Right renal pelvis (tissue), 4 donors: ENCODE measurements at places on chromosomes 2 and 18.

DNA sequence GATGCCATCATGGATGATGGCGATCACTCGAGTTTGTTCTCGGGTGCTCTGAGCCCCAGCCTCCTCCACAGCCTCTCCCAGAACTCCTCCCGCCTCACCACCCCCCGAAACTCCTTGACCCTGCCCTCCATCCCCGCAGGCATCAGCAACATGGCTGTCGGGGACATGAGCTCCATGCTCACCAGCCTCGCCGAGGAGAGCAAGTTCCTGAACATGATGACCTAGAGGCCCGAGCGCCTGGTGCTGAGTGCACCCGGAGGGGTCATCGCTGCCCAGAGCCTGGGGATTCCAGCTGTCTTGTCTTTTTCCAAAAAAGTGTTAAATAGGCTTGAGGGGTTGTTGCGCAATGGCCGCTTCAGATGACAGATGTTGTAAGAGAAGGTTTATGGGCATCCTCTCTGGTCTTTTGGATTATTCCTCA, 254.8 kb downstream of the GLI2 start:
- DNase-seq = no peak

DNA sequence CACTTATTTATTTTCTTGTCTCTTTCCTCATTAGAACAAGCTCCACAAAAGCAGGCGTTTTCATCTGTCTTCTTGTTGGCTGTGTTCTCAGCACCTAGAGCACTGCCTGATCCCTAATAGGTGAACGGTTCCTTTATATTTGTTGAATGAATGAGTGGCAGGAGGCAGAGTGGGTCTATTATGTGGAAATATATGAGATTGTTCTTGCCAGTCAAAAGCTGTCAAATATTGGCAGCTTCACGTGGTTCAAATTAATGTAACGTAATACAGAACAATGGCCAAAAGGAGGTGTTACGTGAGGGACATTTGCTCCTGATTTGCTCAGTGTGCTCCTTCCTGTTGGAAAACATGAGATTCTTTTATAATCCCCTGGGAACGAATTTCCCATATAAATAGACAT, 8.5 kb upstream of the ARHGAP25 start:
- DNase-seq = no peak

DNA sequence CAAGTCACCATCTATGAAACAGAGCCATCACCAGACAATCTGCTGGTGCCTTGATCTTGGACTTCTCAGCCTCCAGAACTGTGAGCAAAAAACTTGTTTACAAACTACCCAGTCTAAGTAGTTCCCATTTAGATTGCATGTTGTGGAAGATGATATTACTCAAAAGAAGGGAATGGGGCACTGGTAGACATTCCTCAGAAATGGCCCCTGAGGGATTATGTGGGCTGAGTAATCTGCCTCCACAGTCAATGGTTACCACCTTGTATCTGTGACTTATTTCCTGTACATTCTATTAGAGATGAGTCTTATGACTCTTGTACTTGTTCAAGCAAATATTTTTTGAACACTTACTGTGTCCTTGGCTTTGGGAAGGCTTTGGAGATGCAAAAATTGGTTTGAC, 160.4 kb downstream of the NUP35 start:
- DNase-seq = no peak

DNA sequence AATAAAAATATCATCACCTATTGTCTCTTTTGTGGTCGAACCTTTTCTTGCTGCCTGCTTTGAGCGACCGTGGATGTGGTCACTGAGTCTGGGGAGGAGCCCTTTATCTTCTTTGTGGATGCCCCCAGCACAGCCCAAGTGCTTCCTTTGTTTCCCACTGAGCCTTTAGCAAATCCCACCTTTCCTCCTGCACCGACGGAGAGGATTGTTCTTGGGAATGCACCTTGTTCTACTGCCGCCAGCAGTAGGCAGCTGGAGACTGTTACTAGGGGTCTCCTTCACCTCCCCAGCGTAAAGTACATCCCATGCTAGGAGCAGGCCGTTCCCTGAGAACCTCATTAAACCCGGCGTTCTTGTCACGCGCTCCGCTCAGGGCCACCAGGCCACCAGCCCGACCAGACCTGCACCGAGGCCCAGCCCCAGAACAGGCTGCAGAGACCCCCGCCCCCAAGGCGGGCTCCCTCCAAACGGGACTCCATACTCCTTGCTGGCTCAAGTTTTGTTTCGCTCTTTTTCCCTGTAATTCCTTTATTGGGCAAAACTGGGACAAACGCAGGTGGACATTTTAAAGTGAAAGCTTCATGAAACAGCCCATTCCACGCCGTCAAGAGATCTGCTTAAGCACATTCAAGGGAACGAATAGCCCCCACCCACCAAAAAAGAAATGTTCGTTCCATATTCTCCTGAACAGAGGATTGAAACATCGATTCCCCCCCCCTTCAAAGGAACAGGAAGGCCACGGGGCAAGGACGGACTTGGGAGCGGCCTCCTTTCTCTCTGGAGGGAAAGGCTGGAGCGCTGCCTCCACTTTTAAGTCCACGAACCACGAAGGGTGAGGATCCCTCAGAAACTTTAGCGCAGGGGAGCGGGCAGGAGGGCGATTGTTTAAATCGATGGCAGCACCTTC, 1.1 kb upstream of the MAT2A start:
- peak; percentile 46 for DNase-seq

DNA sequence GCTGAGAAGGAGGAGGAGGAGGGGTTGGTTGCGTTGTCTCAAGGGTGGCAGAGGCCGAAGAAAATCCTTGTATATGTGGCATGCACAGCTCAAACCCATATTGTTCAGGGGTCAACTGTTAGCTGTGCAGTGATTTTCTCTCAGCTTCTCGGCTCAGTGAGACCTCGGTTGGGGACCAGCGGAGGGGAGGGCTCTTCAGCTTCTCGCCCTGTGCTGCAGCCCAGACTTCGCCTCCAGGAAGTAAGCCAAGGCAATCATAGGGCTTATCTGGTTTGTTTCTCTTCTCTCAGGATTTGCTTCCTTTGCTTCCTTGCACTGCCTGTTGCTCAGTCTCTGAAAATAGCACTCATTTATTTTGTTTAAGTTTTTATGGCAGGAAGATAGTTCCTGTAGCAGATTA, 85.5 kb downstream of the SOWAHC start:
- no peak for DNase-seq

- DNase-seq = no peak
Observed at GRCh38 chr2:113234721-113235346, 43.9 kb downstream of the PAX8 start.

- no peak for DNase-seq
Observed at GRCh38 chr2:15128846-15129245, 432.3 kb downstream of the NBAS start.

DNA sequence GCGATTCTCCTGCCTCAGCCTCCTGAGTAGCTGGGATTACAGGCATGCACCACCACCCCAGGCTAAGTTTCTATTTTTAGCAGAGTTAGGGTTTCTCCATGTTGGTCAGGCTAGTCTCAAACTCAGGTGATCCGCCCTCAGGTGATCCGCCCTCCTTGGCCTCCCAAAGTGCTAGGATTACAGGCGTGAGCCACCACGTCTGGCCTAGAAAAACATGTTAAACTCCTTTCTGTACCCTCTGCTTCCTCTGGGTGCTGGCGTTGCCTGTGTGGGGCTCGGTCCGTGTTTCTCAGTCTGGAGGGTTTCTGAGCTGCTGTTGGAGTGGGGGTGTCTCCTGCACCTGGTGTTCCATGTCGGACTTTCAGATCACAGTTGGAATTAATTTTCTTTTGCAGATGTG, 17.9 kb downstream of the LDLRAD4 start:
- DNase-seq = no peak

DNA sequence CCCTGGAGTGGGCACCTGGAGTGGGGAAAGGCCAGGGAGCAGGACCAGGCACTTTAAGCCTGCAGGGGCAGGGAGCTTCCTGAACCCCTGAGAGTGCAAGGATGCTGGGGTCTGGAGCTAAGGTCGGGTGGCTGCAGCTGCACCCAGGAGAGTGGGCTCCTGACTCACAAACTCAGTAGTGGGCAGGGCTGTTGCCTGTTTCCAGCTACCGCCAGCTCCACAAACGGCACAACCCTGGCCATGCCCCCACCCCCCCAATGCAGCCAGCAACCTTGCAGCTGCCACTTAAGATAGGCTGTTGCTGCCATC, 688.8 kb downstream of the NYAP2 start:
- DNase-seq = no peak
